ENCODE measurements at places on chromosomes 2 and 18.

- peak; percentile 10 for DNase-seq
These were observed 182.8 kb downstream of the MGAT5 start for GRCh38 chr2:134436706-134437105.

GRCh38 chr18:48929941-48930713, 20.6 kb downstream of the SMAD7 start:
- DNase-seq: peak; percentile 68

GRCh38 chr18:26021061-26021754, 69.2 kb downstream of the SS18 start:
- no peak for DNase-seq

DNA sequence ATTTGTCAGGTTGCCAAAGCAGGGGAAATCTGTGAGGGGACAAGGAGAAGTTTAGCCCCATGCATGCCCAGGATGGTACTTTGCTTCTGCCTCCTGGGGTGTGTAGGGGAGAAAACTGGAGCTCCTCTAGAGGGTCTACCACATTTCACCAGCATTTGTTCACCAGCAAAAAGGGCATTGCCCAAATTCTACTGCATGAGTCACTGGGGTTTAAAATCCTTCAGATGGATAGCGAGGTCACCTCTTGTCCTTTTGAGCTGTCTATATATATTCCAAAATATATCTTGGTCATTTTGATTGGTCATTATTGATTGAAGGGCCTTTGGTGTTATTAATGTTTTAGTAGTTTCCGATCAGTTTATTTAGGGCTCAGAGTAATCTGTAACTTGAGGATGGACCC, 18.7 kb downstream of the FHOD3 start:
- DNase-seq: peak; percentile 34

DNA sequence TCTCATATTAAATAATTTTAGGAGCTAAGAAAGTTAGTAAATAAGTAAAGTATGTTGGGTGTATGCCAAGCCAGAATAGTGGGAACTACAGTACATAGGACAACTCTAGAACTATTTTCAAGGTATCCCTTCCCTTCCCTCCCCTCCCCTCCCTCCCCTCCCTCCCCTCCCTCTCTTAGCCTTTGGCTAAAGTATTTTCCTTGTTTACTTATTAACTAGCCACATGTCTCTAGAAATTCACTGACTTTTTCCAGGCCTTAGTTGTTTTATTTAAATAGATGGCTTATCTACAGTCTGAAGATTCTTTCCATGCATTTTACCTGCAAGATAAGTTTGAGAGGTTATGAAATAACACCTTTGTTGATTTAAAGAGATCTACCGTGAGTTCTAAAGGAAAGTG, 402.1 kb downstream of the PARD3B start:
- no peak for DNase-seq

GRCh38 chr2:101330253-101330933, 21.9 kb upstream of the RNF149 start:
- peak; percentile 44 for DNase-seq

- DNase-seq: no peak
These were observed 35.7 kb downstream of the RASGRP3 start for GRCh38 chr2:33512112-33512511.

- DNase-seq: peak; percentile 80
These were observed 32.4 kb upstream of the PPM1B start for GRCh38 chr2:44136252-44136651.

DNA sequence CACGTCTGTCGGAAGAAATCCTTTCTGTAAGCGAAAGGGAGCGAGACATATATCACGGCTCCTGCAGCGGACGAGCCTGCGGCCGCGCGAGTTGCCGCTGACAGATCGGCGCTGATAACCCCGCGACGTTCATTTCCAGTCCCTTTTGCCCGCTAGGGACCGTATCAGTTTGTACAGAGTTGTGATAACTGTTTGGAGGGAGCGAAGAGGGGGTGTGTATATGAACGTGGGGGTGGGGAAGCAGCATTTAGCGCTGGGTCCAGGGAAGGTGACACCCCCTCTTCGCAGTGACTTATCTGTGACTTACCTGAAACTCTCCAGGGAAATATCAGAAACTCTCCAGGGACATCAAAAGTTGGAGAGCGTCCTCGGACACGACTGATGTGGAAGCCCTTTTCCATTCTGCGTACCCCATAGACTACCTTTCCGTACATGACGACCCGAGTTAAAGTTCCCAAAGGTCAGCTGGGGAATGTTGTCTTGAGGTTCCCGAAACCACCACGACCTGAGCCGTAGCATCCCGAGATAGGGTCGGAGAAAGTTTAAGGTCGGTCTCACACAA, 948 bp upstream of the GATA6 start:
- peak; percentile 26 for DNase-seq

DNA sequence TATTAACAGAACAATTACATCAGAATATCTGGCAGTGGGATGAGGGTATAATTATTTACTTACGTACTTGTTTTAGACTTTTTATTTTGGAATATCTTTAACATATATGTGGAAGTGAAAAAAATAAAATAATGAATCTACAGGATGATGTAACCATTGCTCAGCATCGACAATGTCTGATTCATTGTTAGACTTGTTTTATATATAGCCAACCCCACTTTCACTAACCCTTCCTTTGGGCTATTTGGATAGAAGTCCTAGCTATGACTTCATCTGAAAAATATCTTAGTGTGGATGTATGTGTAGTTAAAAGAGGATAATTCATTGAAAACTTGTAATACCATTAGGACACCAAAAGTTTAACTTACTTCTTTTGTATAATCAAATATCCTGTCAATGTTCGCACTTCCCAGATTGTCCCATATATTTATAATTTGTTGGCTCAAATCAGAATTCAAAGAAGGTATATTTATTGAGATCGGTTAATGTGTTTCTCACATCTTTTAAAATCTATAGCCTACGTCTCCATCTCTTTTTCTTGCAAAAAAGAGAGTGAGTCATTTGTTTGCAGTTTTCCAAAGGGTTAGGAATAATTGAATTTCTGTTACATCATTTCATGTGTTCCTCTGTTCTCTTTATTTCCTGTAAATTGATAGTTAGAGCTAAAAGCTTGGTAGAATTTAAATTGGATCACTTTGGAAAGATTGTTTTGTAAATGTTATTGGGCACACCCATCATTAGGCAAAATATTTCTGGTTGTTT, 506.1 kb upstream of the FAM98A start:
- DNase-seq: peak; percentile 90

GRCh38 chr2:109513749-109514588, 99.8 kb downstream of the SEPTIN10 start:
- DNase-seq: peak; percentile 89

- DNase-seq: no peak
These were observed 166.9 kb upstream of the KLF7 start for GRCh38 chr2:207332480-207333212.

DNA sequence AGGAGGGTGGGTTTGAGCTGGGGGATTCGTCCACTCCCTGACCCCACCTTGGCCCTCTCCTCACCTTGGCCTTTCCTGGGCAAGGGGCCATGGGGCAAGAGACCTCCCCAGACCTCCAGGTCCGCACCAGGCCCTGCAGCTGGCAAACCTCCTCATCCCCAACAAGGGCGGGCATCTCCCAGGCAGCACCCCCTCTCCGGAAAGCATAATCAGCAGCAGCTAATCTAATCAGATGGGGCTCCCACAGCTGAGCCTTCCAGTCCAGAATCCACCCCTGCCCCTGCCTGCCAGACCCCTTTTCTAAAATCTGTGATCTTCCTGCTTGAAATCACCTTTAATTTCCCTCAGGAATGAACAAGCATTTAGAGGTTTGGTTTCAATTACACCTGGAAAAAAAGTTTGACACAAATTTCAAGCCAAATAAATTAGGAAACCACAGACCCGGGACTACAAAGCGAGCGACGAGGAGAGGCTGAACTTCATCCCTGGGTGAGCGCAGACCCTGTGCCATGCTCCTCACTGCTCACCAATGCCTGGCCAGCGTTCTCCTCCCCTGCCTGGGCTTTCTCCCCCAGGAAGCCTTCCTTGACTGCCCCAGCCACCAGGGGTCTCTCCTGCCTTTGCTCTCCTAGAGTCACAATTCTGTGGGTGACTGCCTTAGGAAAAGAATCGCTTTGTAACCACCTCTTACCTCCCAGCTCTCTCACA, 143.0 kb upstream of the MYCN start:
- DNase-seq: no peak

- no peak for DNase-seq
These were observed 69.7 kb downstream of the FHOD3 start for GRCh38 chr18:36366994-36367839.

DNA sequence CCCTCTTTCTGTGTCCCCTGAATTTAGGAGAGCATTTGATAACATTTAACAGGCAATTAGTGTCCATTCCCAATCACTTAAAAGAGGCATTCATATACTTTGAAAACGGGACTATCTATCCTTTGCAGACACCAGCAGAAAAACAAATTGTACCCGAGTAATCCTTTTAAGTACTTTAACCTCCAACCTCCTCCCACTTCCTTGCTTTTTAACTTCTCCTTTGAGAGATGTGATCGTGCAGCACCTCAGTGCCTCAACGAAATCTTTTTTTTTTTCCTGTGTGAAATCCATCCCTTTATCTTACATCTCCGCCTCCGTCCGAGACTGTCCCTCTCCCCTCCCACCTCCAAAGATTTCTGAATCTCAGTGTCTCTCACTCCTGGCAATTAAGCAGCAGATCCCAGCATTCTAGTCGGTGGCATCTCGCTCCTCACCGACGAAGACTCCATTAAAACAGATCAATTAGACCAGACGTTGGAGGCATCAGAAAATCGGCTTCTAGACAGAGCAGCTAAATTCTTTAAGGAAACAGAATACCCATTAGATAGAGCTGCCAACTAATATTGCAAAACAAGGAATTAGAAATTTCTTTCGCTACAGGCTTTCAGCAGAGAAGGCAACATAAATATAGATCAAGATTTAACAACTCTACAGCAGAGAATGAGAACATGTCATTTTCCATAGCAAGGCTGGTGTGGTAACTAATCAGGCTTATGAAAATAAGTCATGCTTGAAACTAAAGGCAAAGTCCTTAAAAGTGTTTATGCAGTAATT, 1.9 kb upstream of the TMEFF2 start:
- DNase-seq: peak; percentile 10

DNA sequence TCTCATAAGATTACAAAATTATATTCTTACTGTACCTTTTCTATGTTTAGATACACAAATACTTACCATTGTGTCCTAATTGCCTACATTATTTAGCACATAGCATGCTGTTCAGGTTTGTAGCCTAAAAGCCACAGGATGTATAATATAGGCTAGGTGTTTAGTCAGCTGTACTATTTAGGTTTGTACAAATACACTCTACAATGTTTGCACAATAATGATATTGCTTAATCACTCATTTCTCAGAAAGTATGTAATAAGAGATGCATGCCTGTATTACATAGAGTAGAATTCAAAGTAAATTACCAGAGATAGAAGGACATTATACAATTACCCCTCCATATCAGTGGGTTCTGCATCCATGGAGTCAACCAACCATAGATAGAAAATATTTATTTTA, 201.1 kb upstream of the COL3A1 start:
- peak; percentile 52 for DNase-seq

- no peak for DNase-seq
These were observed 41.5 kb downstream of the MARCHF7 start for GRCh38 chr2:159753797-159754196.

- no peak for DNase-seq
These were observed 124.8 kb downstream of the KLHL29 start for GRCh38 chr2:23509596-23510292.

Measured in ELR (cell line).